ENCODE measurements at places on chromosomes 2 and 18.

DNA sequence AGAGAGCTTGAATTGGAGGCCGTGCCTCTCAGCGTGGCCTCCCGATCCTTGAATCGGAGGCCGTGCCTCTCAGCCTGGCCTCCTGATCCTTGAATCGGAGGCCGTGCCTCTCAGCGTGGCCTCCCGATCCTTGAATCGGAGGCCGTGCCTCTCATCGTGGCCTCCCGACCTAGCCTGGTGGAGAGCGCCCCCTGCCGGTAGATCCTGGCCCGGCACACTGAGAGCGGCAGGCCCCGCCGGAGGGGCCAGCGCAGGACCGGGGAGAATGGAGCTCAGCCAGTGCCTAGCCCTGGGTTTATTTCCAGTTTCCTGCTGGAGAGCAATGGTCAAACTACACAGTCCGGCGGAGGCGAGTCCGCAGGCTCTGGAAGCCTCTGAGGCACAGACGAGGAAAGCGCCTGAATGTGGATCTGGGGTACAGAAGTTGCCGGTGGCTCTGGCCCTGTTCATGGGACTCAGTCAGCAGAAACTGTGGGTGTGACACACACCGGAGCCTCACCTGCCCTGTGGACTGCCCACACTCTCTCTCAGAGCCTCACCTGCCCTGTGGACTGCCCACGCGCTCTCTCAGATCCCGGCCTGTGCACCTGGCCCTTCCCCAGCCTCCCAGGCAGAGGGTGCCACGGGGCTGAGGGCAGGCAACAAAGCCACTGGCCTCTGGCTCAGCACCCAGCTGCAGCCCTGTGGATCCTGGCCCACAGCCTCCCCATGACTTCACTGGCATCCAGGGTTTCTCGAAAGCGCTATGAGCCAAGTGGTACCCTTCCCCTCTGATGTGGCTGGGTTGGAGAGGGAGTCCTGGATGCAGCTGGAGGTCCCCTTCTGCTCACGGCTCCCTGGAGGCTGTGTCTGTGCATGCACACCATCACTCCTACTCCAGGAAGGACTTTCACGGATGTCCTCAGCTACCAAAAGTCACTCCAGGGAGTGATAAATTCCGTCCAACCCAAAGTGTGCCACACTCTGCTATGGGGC, 1.5 kb downstream of the IL36B start:
- no peak for DNase-seq

- no peak for DNase-seq
Observed at GRCh38 chr2:10880586-10881321, 31.0 kb upstream of the KCNF1 start.

DNA sequence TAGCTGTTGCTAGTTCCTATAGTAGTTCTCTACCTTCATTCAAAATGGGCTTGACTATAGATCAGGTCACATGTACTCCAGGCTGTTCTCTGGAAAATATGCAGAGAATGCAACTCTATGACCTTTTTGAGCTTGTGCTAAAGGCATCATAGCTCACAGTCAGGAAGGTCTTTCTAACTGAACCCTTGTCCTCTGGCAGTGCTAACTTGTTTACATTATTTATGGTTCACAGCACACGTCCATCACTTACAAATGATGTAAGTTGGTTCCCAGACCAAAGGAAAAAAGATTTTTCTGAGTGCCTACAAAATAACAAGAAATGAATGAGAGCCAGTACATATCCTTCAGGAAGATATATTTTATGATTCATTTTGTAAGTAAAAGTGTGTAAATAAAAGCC, 236.1 kb downstream of the GCA start:
- DNase-seq = no peak

- DNase-seq = peak; percentile 70
Observed at GRCh38 chr2:239223310-239224198, 177.3 kb downstream of the HDAC4 start.

DNA sequence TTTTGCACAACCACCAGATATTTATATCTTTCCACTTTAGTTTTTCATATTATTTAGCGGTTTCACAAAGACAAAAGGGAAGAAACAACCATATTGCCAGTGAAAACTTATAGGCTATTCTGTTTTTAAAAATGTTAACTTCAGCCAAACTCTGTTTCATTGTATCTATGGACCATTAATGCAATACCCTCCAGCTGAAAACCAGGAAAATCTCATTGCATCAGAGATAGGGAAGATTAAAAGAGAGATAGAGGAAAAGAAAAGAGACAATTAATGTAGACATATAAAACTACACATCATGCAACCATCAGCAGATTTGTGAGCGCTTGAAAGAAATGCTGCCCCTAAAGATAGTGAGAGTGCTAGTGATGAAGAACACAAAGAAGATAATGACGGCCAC, 970.2 kb downstream of the ERBB4 start:
- DNase-seq = no peak

Data from fibroblast of skin of back (primary cell).